Muscle of leg (tissue), 16 donors: ENCODE measurements at places on chromosomes 3 and 15. TPM values are rescaled to one million over a fixed set of nuclear protein-coding genes. Genes with fewer than 3 reads are reported as not detected.

- no peaks in the 10 kb centered on the region for H3K4me1 ChIP-seq
- no peaks in the 10 kb centered on the region for H3K36me3 ChIP-seq
- no peak for DNase-seq
- H3K27ac ChIP-seq, result no peak overlapping the region
Observed at GRCh38 chr3:101527441-101527840, 14.4 kb upstream of the SENP7 start.

DNA sequence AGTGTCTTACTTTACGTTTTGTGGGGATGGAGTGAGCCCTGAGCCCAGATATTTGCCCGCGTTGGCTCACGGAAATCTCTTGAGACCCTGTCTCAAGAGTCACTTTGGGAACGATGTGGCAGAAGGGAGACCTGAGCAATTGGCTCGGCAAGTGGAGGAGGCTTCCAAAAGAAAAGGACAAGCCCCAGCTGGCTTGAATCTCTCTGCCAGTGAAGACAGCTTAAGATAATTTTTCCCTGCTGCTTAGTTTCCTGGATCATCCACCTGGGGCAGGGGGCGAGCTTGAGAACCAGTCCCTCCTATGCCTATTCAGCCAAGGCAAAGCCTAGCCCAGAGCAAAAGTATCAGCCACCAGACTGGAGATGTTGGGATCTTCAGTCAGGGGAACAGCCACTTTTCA lies 708 bp downstream of the SEC22A start:
- DNase-seq, result peak; percentile 30
- H3K27me3 ChIP-seq, result no peaks in the 10 kb centered on the region
- H3K4me3 ChIP-seq, result peak overlapping the region; percentile 100
- no peaks in the 10 kb centered on the region for H3K36me3 ChIP-seq
- H3K27ac ChIP-seq, result peak overlapping the region; percentile 89

DNA sequence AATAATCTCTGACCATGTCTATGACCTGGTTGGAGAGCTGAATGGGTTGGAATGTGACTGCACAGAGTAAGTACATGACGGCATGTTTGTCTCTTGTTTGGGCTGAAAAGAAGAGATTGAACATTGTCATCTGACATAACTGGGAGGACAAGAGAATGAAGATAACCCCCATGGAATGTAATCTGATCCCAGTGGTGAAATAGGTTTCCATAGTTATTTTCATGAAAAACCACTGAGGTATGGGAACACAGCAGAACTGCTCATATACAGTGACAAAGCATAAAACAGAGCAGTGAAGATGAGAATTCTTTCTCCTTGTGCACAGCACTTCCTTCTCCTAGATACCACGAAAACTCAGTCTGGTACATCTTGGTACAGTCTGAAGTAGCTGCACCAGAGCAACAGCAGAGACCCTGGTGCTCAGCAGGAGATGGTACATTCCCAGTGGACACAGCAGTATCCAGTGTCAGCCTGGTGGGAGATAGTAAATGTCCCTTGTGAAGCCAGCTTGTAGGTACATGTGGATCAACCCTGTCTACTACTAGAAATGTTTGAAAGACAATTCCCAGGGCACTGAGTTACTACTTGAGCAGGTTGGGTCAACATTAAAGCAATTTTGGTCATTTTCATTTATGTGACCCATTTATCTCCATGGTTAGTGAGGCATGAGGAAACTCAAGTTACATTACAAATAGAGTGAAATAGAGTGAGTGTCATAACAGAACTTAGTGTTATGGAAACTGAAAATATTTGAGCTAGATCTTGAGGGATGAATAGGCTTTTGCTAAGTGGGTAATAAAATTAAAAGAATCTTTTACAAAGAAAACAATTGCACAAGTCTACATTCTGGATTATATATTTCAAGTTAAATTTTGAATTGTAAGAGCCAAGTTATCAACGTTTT lies 178.3 kb downstream of the SUCNR1 start:
- H3K27ac ChIP-seq, result no peak overlapping the region
- no peaks in the 10 kb centered on the region for H3K27me3 ChIP-seq
- no peak overlapping the region for H3K4me3 ChIP-seq
- H3K4me1 ChIP-seq, result no peaks in the 10 kb centered on the region

- H3K4me1 ChIP-seq, result no peaks in the 10 kb centered on the region
- H3K36me3 ChIP-seq, result no peaks in the 10 kb centered on the region
- no peak for DNase-seq
- no peaks in the 10 kb centered on the region for H3K27me3 ChIP-seq
Observed at GRCh38 chr3:100609963-100610362, 562 bp downstream of the ADGRG7 start.

GRCh38 chr15:33107950-33108349 lies 86.6 kb downstream of the FMN1 start:
- no peak for DNase-seq
- no peaks in the 10 kb centered on the region for H3K27me3 ChIP-seq
- no peaks in the 10 kb centered on the region for H3K36me3 ChIP-seq
- H3K4me1 ChIP-seq, result no peaks in the 10 kb centered on the region

GRCh38 chr3:134737516-134737915 lies 57.5 kb upstream of the EPHB1 start:
- H3K27ac ChIP-seq, result no peak overlapping the region
- peaks cover 2% of the 10 kb centered on the region for H3K4me1 ChIP-seq
- DNase-seq, result no peak
- H3K36me3 ChIP-seq, result no peaks in the 10 kb centered on the region
- H3K4me3 ChIP-seq, result no peak overlapping the region

Gene TIMP4
- total RNA-seq, result 2.8 TPM

Gene DGKG
- total RNA-seq, result 1.8 TPM

- H3K27ac ChIP-seq, result no peak overlapping the region
- H3K4me1 ChIP-seq, result no peaks in the 10 kb centered on the region
- no peaks in the 10 kb centered on the region for H3K36me3 ChIP-seq
- no peak for DNase-seq
Observed at GRCh38 chr15:78716651-78717050, 75.6 kb upstream of the CHRNB4 start.

- no peak overlapping the region for H3K27ac ChIP-seq
- H3K27me3 ChIP-seq, result no peaks in the 10 kb centered on the region
- DNase-seq, result peak; percentile 74
- no peak overlapping the region for H3K4me3 ChIP-seq
Observed at GRCh38 chr15:80970018-80970657, 19.5 kb downstream of the MESD start.

DNA sequence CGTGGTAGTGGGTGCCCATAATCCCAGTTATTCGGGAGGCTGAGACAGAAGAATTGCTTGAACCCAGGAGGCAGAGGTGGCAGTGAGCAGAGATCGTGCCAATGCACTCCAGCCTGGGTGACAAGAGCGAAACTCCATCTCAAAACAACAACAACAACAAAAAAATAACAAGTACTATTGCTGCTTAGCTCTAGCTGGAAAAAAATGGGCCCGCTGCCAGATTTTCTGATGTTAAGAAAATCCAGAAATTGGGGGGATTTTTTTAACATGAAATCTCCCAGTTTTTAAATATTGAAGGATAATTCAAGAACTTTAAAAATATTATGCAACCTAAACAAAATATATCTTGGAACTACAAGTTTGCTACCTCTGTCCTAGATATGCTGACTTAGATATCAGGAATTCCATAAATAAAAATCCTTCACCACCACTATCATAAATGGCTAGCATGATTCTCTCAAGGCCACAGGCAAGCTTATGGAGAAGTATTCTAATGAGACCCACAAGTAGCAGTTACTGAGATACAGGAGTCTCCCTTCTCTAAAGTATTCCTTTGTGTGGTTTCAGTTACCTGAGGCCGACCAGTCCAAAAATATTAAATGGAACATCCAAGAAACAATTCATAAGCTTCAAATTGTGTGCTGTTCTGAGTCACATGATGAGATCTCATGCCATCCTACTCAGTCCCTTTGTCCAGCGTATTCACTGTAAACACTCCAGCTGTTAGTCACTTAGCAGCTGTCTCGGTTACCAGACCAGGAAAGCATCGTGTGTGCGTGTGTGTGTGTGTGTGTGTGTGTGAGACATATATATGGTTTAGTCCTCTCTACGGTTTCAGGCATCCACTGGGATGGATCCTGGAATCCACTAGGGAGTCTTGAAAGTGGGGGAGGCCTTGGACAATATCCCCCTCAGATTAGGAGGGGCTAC lies 277.2 kb downstream of the TBL1XR1 start:
- H3K27ac ChIP-seq, result peak overlapping the region; percentile 31
- no peak overlapping the region for H3K4me3 ChIP-seq
- H3K36me3 ChIP-seq, result no peaks in the 10 kb centered on the region

DNA sequence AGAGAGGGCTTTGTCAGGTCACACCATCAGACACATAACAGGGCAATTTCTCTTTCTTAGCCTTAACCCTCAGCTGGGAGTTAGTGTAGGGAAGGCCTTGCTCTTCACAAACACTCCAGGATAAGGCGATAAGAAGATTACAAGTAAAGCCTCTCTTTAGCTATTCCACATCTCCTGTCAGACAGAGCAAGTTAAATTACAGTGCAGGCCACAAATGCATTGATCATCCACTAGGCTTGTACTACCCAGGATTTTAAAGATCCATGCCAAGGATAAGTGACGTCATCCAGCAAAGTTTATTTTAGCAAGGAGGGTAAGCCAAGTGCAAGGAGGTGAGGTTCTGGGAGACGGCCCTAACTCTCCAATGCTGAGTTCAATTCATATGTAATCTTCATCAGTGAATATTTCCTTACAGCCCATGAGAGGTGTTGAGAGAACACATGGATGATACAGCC lies 890.6 kb upstream of the NR2F2 start:
- H3K36me3 ChIP-seq, result no peaks in the 10 kb centered on the region
- peak overlapping the region; percentile 37 for H3K27ac ChIP-seq
- DNase-seq, result peak; percentile 78
- no peaks in the 10 kb centered on the region for H3K27me3 ChIP-seq
- peaks cover 3% of the 10 kb centered on the region for H3K4me1 ChIP-seq

DNA sequence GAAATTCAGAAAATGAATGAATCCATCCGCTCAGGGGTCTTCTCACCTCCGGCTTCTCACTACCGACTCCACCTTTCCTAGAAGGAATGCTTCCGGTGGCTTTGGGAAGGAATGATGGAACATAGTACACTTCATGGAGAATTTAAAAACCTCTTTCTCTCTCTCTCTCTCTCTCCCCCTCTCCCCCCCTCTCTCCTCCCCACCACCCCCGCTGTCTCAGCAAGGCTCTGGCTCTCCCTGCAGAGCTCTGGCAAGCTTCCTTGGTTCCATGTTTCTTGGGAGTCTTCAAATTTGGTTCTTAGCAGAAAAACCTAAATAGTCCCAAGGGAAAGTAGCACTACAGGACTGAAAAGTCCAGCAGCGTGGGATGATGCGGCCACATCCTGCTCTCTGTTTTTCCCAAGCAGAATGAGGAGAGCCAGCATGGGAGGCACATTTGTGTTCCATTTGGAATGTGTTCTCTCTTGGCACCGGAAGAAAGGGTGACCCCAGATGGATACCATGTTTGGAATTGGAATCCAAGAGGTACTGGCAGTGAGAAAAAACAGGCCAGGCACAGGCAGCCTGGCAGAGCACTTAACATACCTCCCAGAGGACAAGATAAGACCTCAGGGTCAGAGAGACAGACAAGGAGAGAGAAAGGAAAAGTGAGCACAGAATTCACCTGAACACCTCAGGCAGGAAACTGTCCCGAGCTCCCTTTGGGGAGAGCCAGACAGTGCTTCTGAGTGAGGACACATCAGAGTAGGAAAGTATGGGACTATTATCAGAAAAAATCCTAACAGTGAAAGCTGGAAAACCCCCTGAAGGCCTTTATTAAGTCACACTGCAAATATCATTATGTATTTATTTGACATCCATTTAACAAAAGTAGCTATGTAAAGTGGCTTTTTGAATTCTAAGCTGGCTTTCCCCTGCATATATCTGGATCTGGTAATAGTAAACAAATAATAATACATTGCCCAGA lies at the start of gene POPDC2:
TSS of gene POPDC2 (minus strand) at position 116 of the 967 bp plus-strand sequence. CDS start 166 bp downstream, outside the sequence.
- no peaks in the 10 kb centered on the region for H3K27me3 ChIP-seq
- H3K27ac ChIP-seq, result peak within 1 kb of the TSS; percentile 44
- peaks cover 8% of the 10 kb centered on the region for H3K36me3 ChIP-seq
- H3K4me1 ChIP-seq, result peaks cover 32% of the 10 kb centered on the region
- H3K4me3 ChIP-seq, result peak within 1 kb of the TSS; percentile 36

Gene DUOXA1
- 0.18 TPM for total RNA-seq

Gene GUCA1C
- total RNA-seq, result not detected

GRCh38 chr3:71955240-71956068 lies 170.5 kb upstream of the PROK2 start:
- no peak overlapping the region for H3K4me3 ChIP-seq
- peaks cover 4% of the 10 kb centered on the region for H3K27me3 ChIP-seq
- H3K27ac ChIP-seq, result no peak overlapping the region

DNA sequence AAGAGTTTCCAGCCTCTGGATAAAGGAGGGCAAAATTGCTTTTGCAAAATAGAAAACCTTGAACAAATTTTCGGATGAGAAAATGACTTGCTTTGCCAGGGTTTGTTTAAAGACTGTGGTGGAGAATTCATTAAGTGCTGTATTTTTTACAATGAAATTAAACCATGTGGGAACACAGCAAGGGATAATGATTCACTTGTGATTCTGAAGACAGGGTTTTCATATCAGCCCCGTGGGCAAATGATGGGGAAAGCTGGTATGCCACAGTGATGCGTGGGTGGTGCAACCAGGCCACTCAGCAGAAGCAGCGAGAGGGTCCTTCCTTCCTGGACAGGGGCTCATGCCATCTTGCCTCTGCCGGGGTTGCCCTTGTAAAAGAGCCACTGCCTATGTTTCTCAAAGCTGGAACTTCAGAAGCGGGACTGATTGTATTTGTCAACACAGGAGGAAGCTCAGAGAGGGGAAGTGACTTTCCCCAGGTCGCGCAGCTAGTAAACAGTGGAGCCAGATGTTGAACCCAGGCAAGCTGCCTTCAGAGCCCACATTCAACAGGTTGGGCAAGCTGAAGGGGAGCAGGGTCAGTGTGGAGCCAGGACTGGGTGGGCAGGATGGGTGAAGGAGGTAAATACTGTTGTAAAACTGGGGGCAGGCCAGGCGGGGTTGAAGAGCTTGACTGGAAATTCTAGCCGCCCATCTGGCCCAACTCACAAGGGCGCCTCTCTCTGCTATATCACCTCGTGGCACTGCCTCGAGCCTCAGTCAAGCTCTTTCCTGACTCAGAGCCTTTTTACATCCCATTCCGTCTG lies 79.1 kb downstream of the TOP2B start:
- H3K4me3 ChIP-seq, result no peak overlapping the region
- peaks cover 17% of the 10 kb centered on the region for H3K36me3 ChIP-seq
- no peak for DNase-seq
- no peaks in the 10 kb centered on the region for H3K4me1 ChIP-seq

DNA sequence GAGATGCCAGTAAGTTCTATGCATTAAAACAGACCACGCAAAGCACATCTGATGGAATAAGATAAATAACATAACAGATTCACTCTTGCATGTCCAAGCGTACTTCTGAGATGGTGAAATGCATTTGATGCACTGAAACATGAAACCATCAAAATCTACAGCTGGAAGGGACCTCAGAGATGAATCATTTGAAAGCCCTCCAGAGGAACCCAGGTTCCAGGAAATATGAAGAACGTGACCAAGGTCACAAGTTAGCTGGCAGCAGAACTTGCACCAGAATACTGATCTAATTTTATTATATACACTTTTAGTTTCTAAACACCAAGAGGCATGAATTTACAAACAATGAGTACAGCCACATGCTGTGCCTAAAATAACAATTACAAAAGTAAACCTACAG lies 957.1 kb downstream of the FHIT start:
- H3K4me1 ChIP-seq, result peaks cover 2% of the 10 kb centered on the region
- H3K4me3 ChIP-seq, result no peak overlapping the region
- no peaks in the 10 kb centered on the region for H3K27me3 ChIP-seq
- DNase-seq, result peak; percentile 78
- H3K27ac ChIP-seq, result no peak overlapping the region
